ENCODE measurements at places on chromosomes 16 and 17.
A peak's percentile ranks its signal among the peaks of the same experiment; 100 is the strongest.

GRCh38 chr17:65515959-65516948, 45.2 kb downstream of the AXIN2 start:
- no peak overlapping the region for H3K27ac ChIP-seq
- no peak for DNase-seq
- no peaks in the 10 kb centered on the region for H3K4me1 ChIP-seq
- H3K4me3 ChIP-seq = no peak overlapping the region
- no peaks in the 10 kb centered on the region for H3K27me3 ChIP-seq

DNA sequence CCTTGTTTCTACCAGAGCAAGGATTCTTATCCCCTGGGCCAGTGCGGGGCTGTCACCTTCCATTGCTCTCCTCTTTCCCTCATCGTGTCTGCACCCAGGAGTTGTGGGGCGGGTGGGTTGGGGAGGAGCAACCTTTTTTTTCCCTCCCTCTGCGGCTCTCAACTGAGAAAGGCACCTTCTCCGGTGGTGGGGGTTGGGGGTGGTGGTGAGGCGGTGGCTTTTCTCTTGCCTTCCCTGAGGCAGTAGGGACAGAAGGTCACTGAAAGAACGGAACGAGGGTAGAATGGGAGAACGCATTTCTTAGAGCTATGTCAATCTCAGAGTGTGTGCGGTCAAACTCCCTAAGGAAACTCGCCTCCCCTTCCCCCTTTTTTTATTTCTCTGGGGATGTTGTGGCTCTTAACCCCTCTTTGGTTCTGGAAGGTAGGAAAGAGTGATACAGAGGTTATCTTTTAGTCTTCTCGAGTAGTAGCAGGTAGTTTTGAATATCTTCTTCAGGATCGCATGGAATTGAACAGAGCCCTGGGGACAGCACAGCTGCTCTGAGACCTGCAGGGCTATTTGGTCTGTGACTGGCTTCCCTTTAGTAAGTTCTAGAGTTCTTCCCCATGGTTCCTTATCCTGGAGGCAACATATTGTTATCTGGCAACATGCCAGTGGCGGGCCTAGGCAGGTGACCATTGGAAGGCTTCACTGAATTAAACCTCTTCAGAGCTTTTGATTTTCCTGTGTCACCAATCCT, 994 bp downstream of the CLTC start:
- DNase-seq = peak; percentile 73
- no peaks in the 10 kb centered on the region for H3K36me3 ChIP-seq

- DNase-seq = no peak
- peak overlapping the region; percentile 93 for H3K27ac ChIP-seq
- no peak overlapping the region for H3K4me3 ChIP-seq
- H3K4me1 ChIP-seq = peaks cover 70% of the 10 kb centered on the region
Measured at GRCh38 chr17:75996665-75997590, 3.7 kb upstream of the CDK3 start.

GRCh38 chr17:1590029-1590746, 27.6 kb upstream of the PITPNA start:
- peak overlapping the region; percentile 29 for H3K27ac ChIP-seq
- no peak for DNase-seq
- H3K4me1 ChIP-seq = no peaks in the 10 kb centered on the region
- no peak overlapping the region for H3K4me3 ChIP-seq
- H3K27me3 ChIP-seq = no peaks in the 10 kb centered on the region

DNA sequence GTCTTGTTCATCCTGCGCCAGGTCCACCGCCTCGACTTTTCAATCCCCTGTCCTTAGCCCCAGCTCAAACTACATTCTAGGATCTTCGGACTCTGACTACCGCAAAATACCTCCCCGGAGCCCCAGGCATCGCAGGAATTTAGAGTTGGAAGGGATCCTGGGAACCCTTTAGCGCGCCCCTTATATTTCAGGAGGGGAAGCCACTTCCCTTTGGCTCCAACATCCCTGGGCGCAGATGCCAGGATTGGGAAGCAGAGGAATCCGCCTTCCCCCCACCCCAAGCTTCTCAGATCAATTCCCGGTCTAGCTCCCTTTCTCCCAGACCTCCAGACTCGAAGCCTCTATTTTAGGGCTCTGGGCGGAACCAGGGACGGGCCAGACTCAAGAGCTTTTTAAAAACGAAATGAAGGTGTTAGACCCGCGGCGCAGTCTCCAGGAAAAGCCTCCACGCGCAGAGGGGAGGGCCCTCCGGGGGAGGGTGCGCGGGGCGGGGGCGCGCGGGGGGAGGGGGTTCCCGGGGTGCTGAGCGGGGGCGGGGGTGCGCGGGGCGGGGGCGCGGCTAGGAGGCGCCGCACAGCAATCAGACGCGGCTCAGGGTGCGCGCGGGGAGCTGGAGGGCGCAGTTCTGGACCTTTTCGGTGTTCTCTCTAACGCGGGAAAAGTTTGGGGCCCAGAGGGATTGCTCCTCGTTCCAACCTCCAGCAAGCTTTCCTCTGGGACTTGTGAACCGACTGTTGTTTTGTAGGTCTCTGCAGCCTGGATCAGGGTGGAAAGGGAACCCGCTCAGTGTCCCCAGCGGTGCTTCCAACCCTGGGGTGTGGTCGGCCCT, 1.6 kb downstream of the AHSP start:
- no peaks in the 10 kb centered on the region for H3K4me1 ChIP-seq
- no peak overlapping the region for H3K4me3 ChIP-seq
- H3K27ac ChIP-seq = no peak overlapping the region

GRCh38 chr17:81417049-81417878, 22.0 kb downstream of the BAHCC1 start:
- no peaks in the 10 kb centered on the region for H3K36me3 ChIP-seq
- H3K27ac ChIP-seq = no peak overlapping the region
- H3K4me1 ChIP-seq = peaks cover 9% of the 10 kb centered on the region
- DNase-seq = no peak

GRCh38 chr16:14628806-14629611, 1.1 kb downstream of the PARN start:
- H3K4me1 ChIP-seq = peaks cover 13% of the 10 kb centered on the region
- no peaks in the 10 kb centered on the region for H3K27me3 ChIP-seq
- H3K4me3 ChIP-seq = peak overlapping the region; percentile 96
- DNase-seq = no peak

DNA sequence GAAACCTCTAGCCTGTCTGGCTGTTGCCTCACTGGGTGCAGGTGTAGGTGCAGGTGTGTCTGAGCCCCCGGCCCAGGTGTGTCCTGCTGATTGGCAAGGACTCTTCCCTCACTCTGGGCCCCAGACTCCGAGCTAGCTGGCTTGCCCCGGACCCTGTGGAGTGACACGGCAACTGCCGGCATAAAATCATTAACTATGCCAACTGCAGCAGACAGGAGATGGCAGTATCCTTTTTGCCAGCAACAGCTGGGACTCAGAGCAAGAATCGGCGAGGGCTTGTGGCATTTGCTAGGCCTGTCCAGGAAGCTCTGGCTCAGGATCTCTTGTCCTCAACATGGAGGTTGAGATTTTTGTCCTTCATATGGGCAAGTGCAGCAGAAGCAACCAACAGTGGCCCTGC, 20.8 kb downstream of the CIAPIN1 start:
- no peak overlapping the region for H3K27ac ChIP-seq
- no peaks in the 10 kb centered on the region for H3K4me1 ChIP-seq
- no peak overlapping the region for H3K4me3 ChIP-seq
- H3K36me3 ChIP-seq = peaks cover 31% of the 10 kb centered on the region
- no peaks in the 10 kb centered on the region for H3K27me3 ChIP-seq
- DNase-seq = no peak

DNA sequence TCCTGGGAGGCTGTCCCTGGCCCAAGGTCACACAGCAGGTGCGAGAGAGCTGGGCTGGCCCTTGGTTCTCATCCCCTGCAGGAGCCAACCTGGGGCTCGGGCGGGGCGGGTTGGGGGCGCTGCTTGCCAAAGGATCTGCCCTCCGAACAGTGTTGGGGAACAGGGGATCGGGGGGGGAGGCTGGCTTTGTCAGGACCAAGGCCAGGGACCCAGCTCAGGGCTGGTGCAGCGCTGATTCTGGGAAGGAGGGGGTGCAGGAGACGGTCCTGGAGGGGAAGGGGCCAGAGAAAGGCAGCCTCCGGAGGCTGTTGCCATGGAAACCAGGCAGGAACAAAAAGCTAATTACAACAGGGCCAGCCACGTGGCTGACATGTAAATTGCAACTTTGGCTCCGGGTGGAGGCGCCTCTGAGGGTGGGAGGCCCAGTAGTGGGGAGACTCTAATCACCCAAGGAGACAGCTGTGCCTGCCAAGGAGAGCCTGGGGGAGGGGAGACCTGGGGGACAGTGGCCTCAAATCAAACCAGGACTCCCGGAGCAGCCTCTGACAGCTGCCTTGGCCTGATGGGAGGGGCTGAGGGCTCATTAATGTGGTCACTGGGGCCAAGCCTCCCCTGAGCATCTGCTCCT, 1.3 kb downstream of the TUBB3 start:
- H3K27me3 ChIP-seq = peaks cover 2% of the 10 kb centered on the region
- no peak overlapping the region for H3K4me3 ChIP-seq
- no peaks in the 10 kb centered on the region for H3K36me3 ChIP-seq
- no peak overlapping the region for H3K27ac ChIP-seq
- DNase-seq = no peak
- peaks cover 11% of the 10 kb centered on the region for H3K4me1 ChIP-seq

DNA sequence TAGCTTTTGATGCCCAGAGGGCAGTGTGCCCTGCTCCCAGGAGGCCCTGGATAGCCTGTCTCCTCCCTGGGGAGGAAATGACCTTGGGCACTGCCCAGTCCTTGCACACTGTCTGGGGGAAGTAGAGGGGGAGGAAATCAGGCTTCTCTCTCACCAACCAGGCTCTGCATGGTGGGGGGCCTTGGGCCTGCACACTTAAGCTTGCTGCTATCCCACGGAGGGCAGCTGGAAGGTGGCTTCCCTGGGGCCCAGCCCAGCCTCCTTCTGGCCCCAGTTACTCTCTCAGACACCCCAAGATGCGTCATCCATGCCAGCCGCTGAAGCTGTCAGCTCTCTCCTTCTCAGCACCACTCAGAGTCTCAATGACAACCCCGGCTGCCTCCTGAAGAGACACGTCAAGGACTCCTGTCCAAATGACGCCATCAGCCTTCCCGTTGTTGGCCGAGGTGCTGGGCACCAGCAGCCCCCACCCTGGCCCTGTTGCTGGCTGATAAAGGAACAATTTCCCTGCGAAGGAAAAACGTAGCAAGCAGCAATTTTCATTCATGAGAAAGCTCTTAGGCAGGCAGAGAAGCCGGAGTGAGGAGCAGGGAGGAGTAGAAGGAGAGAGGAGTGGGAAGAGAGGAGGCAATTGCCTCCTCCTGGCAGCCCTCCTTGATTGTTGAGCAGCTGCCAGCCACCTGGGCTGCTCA, 95.5 kb downstream of the SDK2 start:
- no peak overlapping the region for H3K4me3 ChIP-seq
- no peak overlapping the region for H3K27ac ChIP-seq
- DNase-seq = no peak
- H3K36me3 ChIP-seq = no peaks in the 10 kb centered on the region
- no peaks in the 10 kb centered on the region for H3K4me1 ChIP-seq

GRCh38 chr16:48231727-48232492, 12.2 kb upstream of the LONP2 start:
- no peak for DNase-seq
- no peaks in the 10 kb centered on the region for H3K27me3 ChIP-seq
- H3K4me1 ChIP-seq = peaks cover 35% of the 10 kb centered on the region
- H3K4me3 ChIP-seq = no peak overlapping the region

Data from liver (tissue), 10 donors.